ENCODE measurements at places on chromosomes 6 and 20.

DNA sequence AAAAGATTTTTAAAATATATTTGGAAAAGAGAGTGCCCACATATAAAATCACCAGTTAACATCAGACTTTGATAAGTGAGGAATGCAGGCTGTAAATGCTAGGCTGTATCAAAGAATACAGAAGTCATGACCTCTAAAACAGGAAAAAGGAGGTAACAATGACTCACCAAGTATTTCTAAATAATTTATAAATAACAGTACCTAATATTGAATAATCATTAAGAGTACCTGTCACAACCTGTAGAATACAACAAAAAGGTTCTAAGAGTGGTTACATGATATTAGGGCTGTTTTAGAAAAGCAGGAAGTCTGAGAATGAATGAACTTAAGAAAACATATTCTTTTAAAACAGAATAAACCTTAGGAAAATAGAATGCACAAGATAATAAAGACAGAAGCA lies 173.1 kb upstream of the CST7 start:
- DNase-seq, result no peak

DNA sequence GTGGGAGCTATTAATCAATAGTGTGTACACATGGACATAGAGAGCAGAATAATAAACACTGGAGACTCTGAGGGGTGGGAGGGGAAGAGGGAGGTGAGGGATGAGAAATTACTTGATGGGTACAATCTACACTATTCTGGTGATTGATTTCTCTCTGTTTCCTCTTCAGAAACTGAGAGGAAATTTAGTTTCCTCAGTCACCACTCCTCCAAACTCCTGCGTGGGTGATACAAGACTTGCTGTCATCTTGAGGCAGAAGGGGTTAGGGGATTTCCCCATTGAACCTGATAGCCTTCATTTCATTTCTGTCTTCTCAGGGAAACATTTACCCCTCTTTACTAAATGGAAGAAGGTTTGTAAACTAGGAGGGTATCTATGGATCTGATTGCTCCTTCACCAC lies 84.3 kb upstream of the ESR1 start:
- DNase-seq, result no peak

DNA sequence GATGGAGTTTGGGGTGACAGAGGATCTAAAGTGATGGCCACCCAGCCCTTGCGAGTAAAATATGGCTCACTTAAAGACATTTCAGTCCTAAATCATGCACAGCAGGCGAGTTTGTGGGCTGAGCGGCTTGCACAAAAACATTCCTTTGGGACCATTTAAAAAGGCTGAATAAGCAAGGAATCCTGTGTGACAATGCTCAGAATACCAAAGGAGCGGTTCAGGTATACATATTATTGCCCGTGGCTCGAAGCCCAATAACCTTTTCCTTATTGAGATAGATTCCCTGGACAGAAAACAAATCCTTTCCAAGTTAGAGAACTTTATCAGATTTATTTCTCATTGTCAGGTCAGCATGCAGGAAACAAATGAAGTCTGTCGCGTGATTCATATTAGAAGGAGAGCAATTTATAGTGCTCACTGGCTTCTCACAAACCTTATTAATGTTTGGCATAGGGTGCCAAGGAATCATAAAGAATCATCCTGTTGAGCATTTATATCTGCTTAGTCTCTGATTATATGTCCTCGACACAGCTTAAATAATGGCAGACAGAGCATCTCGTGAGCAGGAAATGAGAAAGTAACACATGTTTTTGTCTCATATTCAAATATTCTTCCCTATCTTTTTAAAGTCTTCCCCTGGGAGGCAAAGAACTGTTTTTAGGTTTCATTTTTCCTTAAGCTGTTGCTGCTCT lies 121.3 kb downstream of the TRMT11 start:
- DNase-seq, result no peak

GRCh38 chr6:48883116-48883515 lies 579.9 kb downstream of the MMUT start:
- DNase-seq, result no peak

DNA sequence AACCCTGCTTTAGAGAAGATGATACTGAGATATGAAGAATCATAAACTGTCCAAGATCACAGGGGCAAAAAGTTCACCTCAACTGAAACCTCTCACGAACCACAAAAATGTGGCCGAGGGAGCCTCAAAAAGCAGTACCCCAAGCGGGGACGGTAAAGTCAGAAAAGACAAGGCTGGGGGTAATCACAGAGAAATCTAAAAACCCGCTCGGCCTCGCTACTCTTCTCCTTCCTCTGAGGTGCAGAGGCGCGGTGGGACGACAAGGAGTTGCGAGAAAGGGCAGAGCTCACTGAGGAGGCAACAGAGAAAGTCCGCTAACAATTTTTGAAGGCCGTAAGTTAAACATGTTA lies 356 bp upstream of the IRAK1BP1 start:
- DNase-seq, result no peak

GRCh38 chr20:62603907-62604785 lies 38.2 kb upstream of the SLCO4A1 start:
- DNase-seq, result no peak

All from renal cortex interstitium (tissue), 15 donors.